ENCODE measurements at places on chromosomes 5 and 9.

- H3K4me1 ChIP-seq, result peaks cover 16% of the 10 kb centered on the region
- no peaks in the 10 kb centered on the region for H3K36me3 ChIP-seq
- no peak for DNase-seq
- H3K27me3 ChIP-seq, result peaks cover 38% of the 10 kb centered on the region
- H3K27ac ChIP-seq, result no peak overlapping the region
Measured at GRCh38 chr5:111074244-111074643, 2.7 kb downstream of the TSLP start.

DNA sequence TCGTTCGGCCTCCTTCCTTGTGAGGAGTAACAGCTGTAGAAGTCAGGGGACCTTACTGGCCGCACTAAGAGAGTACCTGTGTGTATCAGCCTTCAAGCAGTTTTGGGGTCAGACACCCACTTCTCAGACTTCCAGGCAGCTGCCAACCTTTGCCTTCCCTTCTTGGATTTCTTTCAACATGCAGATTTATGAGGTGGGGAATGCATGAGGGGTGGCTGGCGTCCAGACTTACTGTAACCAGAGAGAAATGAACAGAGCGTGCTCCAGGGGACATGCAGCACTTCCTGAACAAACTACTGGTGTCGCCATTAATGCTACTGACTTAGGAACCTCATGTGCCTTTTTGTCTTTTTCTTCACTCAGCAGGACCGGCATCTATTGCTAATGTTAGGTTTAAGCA, 46.7 kb downstream of the INSYN2B start:
- H3K36me3 ChIP-seq, result no peaks in the 10 kb centered on the region
- H3K4me1 ChIP-seq, result no peaks in the 10 kb centered on the region
- no peak overlapping the region for H3K4me3 ChIP-seq
- no peak for DNase-seq

DNA sequence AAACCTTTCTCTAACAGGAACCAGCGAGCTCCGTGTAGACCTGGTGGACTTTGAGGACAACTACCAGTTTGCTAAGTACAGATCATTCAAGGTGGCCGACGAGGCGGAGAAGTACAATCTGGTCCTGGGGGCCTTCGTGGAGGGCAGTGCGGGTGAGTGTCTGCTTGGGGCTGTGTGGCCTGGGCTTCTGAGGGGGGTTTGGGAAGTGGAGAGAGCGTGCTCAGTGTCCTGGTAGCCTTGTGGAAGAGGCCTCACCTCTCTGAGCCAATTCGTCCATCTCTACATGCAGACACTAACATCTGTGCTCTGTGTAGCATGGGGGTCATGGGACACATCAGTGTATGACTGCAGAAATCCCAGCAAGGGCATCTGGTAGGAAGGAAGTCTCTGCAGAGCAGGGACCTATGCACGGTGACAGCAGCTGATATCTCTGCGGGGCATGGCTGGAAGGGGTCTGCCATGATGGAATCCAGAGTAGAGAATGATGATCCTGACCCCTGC, 5.9 kb downstream of the FCN2 start:
- H3K4me3 ChIP-seq, result no peak overlapping the region
- H3K27me3 ChIP-seq, result peaks cover 4% of the 10 kb centered on the region
- no peak for DNase-seq
- no peak overlapping the region for H3K27ac ChIP-seq
- peaks cover 32% of the 10 kb centered on the region for H3K4me1 ChIP-seq

- no peaks in the 10 kb centered on the region for H3K4me1 ChIP-seq
- H3K36me3 ChIP-seq, result peaks cover 13% of the 10 kb centered on the region
- DNase-seq, result no peak
Measured at GRCh38 chr9:15501179-15501578, 9.6 kb downstream of the PSIP1 start.

DNA sequence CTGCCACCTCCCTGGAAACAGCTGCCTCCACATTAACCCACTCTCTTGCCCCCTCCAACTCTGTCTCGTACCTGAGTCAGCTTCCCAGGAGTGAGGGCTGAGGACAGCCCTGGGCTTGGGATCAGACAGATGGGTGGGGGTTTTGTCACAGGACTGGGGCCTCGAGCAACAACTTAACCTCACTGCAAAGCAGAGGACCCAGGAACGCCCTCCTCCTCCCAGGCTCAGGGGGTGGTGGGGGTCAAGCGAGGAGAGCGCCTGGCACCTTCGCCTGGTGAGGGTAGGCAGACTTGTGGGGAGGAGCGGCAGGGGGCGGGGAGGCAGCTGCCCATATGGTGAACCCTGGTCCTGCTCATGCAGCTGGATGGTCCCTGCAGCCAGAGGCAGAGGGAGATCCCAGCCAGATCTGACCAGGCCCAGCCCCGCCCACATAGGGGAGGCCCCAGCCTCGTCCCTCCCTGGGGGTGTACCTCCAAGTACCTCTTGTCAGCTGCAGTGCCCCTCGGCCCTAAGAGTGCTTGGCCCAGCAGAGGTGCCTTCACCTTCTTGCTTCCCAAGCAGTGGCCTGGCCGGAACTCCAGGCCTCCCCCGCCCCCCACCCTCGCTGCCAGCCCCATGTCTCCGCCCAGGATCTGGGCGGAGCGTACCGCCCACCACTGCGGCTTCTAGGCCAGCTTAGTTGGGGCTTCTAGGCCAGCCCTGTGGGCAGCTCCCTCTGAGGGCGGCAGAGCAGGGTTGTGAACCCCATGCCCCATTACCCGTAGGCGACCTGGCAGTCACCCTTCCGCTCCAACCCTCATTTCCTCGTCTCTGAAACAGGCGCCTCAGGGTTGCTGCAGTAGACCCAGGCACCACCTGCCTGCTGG, at the start of gene SARDH:
Gene SARDH (minus strand): TSS at position 579 of the 866 bp plus-strand sequence. CDS start 4,179 bp downstream, outside the sequence.
- DNase-seq, result peak; percentile 81
- H3K27ac ChIP-seq, result peak within 1 kb of the TSS; percentile 69
- H3K36me3 ChIP-seq, result no peaks in the 10 kb centered on the region
- H3K4me1 ChIP-seq, result peaks cover 30% of the 10 kb centered on the region

- peaks cover 19% of the 10 kb centered on the region for H3K4me1 ChIP-seq
- peak overlapping the region; percentile 43 for H3K27ac ChIP-seq
- H3K4me3 ChIP-seq, result no peak overlapping the region
- no peaks in the 10 kb centered on the region for H3K27me3 ChIP-seq
Measured at GRCh38 chr5:142716963-142717362, 31.1 kb upstream of the FGF1 start.

DNA sequence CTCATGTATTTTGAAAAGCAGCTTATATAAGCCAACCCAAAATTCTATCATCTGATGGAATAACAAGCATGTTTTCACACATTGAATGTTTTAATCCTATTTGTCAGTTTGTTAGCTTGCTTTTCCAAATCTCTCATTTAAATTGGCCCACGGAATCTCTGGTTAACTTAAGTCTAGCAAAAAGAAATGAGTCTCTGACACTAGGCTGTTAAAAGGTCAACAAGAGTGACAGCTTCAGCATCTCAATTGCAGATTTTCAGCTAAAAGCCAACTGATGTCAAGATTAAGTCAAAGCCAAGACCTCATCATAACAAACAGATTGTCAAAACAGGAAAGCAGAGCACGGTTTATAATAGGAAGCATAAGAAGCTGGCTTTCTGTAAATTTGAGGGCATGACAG, 49.4 kb upstream of the CDH9 start:
- no peaks in the 10 kb centered on the region for H3K36me3 ChIP-seq
- DNase-seq, result peak; percentile 27
- no peak overlapping the region for H3K27ac ChIP-seq
- H3K27me3 ChIP-seq, result no peaks in the 10 kb centered on the region
- no peaks in the 10 kb centered on the region for H3K4me1 ChIP-seq

- peaks cover 13% of the 10 kb centered on the region for H3K4me1 ChIP-seq
- H3K36me3 ChIP-seq, result peaks cover 50% of the 10 kb centered on the region
- H3K27ac ChIP-seq, result no peak overlapping the region
- H3K4me3 ChIP-seq, result no peak overlapping the region
- H3K27me3 ChIP-seq, result no peaks in the 10 kb centered on the region
- DNase-seq, result peak; percentile 1
Measured at GRCh38 chr9:33112094-33112493, 35.6 kb upstream of the SMU1 start.

DNA sequence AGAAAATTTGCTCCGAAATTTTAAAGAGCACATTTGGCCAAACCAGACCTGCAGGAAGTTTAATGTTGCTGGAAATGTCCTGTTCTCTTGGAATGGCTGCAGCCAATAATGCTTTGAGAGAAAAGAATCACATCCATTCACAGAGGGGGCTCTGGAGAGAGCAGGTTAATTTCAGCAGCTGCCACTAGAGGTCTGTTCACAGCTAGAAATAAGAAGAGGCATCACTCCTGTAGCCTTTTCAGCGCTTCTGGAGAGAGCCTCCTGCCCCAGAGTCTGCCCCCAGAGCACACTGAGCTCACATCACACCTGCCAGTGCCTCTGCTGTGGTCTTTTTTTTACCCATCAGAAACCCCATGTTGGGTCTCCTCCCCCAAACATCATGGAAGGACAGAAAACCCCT, 124.8 kb upstream of the RAD23B start:
- DNase-seq, result peak; percentile 60
- no peak overlapping the region for H3K4me3 ChIP-seq
- H3K27me3 ChIP-seq, result no peaks in the 10 kb centered on the region
- no peak overlapping the region for H3K27ac ChIP-seq

DNA sequence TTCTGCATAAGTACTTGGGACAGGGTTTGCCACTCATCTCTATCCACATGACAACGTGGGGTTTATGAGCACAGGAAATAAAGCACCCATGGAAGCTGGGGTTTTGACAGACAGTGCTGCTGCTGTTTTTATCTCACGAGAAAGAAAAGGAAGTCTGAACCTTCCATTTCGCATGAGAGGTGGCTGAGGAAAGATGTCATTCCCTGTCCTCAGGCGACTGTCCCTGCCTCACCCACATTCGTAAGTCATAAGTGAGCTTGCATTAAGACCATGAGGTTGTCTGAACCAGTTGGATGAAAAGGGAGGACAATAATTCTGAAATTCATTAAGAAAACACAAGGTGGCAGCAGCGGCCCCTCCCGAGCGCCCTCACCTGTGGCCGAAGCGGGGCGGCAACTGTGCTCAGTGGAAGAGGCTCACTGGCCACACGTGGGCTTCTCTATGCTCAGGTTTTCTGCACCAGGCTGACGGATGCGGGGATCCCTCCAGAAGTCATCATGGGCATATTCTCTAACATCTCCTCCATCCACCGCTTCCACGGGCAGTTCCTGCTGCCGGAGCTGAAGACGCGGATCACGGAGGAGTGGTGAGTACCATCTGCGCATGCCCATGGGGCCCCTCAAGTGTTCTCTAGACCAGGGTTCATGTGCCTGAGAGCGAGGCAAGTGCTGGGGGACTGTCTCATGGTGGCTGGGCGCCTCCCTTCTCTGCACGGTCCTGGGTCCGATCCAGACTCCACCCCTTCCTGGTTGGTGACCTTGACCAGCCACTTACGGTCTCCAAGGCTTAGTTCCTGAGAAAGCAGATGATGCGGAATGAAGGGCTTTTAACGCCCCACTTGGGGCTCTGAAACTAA, 54.7 kb upstream of the SUSD3 start:
- no peak overlapping the region for H3K4me3 ChIP-seq
- H3K27me3 ChIP-seq, result no peaks in the 10 kb centered on the region
- peaks cover 5% of the 10 kb centered on the region for H3K36me3 ChIP-seq
- DNase-seq, result peak; percentile 48

DNA sequence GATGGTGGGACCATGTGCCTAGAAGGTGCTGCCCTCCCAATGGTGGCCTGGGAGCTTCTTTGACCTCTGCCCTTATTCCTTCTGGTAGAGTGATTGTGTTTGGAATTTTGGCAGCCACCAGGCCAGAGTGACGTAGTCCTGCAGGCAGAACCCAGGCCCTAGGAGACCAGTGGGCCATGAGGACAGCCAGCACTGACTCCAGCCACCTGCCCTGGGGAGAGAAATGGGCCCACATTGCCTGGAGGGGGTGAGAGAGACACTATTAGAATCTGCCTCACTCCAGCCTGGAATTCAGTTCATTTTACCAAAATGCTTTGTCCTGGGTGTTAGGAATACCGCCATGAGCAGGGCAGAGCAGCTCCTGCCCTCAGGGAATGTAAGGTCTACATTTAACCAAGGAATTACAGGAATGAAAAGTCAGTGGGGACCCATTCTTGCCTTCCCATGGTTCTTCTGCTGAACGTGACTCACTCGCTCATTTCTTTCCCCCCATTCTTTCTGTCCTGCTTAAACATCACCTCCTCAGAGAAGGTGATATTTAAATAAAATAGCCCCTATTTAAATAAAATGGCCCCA, 5.5 kb upstream of the COL27A1 start:
- no peak overlapping the region for H3K27ac ChIP-seq
- no peak overlapping the region for H3K4me3 ChIP-seq
- no peak for DNase-seq
- peaks cover 31% of the 10 kb centered on the region for H3K27me3 ChIP-seq

DNA sequence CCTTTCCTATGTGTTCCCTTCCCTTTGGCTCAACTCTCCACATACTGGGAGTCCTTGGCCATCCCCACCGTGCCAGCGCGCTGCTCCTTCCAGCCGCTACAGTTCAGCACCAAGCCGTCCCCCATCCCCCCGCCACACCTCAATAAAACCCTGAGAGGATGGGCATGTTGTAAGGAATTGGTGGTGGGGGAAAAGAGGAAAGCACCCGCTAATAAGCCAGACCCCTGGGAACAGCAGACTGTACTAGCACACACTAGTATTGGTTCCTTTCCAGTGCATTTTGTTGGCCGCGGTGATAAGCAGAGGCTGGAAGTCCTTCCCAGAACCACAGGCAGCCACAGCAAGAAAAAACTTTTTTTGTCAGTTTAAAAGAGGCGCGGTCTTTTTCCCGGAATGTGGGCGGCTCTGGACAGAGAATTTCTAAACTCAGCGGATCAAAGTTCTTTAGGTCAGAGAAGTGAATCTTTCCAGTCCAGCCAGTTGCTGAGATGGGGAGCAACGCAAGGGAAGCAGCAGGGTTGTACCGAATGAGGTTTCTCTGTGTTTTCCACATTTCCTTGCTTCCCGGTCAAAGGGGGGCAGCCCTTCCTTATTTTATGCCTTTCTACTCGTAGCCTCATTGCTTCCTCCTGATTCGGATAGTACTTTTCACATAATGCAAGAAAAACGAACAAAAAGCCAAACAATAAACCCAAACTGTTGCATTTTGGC, 2.1 kb downstream of the CHSY3 start:
- peaks cover 17% of the 10 kb centered on the region for H3K4me1 ChIP-seq
- peak overlapping the region; percentile 79 for H3K4me3 ChIP-seq
- peaks cover 11% of the 10 kb centered on the region for H3K27me3 ChIP-seq

- H3K4me1 ChIP-seq, result no peaks in the 10 kb centered on the region
- no peaks in the 10 kb centered on the region for H3K27me3 ChIP-seq
- no peaks in the 10 kb centered on the region for H3K36me3 ChIP-seq
Measured at GRCh38 chr9:88501086-88501485, 33.9 kb upstream of the NXNL2 start.

- H3K27ac ChIP-seq, result no peak overlapping the region
- H3K4me1 ChIP-seq, result peaks cover 19% of the 10 kb centered on the region
- no peaks in the 10 kb centered on the region for H3K27me3 ChIP-seq
- peaks cover 2% of the 10 kb centered on the region for H3K36me3 ChIP-seq
Measured at GRCh38 chr5:139296862-139297326, 3.4 kb downstream of the MATR3 start.

GRCh38 chr5:31537349-31537748, 5.2 kb downstream of the C5orf22 start:
- DNase-seq, result no peak
- H3K36me3 ChIP-seq, result peaks cover 42% of the 10 kb centered on the region
- H3K27ac ChIP-seq, result no peak overlapping the region
- H3K4me1 ChIP-seq, result peaks cover 7% of the 10 kb centered on the region
- no peaks in the 10 kb centered on the region for H3K27me3 ChIP-seq

All from muscle of leg (tissue), 16 donors.